ENCODE measurements at places on chromosomes 2 and 18.

GRCh38 chr2:119117891-119118882 lies 40.4 kb downstream of the C1QL2 start:
- no peak for DNase-seq

DNA sequence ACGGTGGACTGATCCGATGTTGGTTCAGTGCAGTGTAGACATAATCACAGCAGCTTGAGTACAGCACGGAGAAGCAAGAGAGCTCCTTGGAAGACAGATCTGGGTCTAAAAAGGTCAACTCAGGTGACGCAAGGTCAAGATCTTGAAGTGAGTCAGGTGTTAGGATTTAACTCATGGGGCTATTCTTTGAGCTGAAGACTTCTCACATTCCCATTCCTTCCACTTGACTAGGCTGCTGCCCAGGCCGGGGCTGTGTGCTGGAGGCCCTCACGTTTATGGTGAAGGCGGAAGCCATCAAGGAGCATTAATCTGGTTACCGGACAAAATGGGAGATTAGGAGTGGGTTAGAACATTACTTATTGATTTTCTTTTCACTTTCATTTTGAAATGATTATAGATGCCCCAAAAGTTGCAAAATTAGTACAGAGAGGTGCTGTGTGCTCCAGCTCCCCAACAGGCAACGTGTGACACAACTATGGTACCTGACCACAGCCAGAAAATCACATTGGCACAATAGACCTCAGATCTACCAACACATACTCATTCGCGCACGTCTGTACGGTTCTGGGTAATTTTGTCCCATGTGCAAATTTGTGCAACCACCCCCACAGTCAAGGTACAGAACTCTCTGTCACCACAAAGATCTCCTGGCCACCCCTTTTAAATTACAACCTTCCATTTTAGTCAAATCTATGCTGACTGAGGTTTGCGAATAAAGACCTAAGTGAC lies 77.6 kb upstream of the SEC11C start:
- DNase-seq, result no peak

DNA sequence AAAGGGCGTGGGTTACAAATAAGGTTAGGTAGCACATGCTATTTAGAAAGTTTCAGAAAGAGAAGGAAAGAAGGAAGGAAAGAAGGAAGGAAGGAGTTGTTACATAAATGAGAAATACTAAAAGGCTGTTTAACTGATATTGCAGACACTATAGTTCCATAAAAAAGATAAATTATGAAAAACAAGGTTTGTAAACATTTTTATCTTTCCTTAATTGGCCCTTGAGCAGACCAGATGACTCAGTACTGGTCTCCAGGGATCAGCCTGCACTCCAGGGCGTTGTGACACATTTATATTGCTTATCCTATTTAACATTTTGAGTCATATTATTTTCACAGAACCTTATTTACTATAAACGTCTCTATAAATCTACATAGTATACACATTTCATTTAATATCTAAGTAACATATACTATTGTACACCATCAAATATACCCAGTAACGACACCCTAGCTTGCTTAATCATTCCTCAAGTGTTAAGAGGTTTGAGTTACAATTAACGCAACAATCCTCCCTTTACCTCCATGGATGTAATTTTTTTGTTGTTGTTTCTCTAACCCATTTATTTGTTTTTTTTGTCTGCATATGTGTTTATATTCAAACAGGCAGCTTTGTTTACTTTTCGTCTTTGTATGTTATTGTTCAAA lies 2.8 kb upstream of the RAB31 start:
- DNase-seq, result no peak

DNA sequence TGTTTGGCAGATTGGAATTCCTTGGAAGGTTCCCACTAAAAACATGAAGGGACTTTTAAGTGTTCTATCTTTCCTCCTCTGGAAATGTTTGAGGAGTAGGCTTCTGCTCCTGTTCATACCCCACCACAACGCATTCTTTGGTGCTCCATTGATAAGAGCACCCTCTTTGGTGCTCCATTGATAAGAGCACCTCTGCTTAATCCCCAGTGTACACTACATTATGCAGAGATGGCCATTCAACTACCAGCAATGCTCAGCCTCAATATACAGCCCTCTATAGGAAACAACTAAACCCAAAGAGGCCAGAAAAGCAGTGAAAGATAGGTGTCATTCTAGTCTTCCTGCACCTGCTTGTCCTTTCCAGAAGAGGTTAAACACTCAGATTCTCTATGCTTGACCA lies 1.8 kb upstream of the CHAC2 start:
- no peak for DNase-seq

- no peak for DNase-seq
Measured at GRCh38 chr2:43230351-43230885, 4.0 kb upstream of the ZFP36L2 start.

DNA sequence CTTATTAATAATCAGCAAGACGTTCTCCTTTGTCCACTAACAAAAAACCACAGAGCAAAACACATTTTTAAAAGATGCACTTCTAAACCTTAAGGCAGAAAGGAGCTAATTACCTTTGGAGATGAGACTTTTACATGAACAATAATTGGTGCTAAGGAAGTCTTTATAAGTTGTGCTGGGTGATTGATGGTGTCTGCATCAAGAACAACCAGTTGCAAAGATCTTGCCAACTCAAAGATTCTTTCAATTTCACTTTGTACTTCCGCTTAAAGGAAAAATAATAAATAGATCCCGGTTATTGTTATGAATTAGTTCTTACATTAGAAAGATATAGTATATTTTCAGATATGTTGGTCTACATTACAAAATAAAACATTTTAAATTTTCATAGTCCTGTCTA lies 26.9 kb upstream of the ARL5A start:
- DNase-seq, result no peak

GRCh38 chr2:8059255-8059654 lies 622.6 kb upstream of the ID2 start:
- DNase-seq, result no peak

- no peak for DNase-seq
Measured at GRCh38 chr2:238670111-238670585, 177.7 kb upstream of the TWIST2 start.

DNA sequence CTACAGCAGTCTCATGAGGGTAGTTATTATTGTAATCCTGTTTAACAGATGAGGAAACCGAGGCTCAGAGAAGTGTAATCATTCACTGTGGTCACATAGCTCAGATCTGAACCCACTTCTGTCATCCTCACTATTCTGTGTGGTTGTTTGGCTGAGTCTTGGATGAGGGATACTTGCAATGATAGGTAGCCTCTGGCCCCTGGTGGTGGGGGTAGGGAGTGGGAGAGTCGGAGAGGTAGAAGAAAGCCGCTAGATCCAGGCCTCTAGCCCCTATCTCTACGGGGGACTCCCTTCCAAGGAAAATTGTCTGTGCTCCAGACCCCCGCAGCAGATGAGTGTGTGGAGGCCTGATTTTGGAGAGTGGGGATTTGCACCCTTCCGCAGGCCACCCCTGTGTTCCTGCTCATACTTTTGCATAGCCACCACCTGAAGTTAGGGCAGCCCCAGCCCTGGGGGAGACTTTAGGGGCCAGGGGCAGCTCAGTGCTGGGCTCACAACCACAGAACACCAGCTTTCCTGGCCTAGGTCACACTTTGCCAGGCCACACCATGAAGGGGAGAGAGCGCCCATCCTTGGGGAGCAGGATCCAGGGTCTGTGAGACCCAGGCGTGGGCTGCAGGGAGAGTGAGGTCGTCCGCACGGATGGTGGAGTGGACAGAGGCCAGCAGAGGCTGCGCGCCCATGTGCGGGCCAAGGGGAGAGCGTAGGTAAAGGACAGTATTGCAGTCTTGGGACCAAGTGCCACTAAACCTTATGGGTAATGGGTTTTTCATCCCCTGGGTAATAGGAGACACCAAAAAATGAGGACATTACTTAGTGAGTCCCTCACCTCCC lies 148.2 kb downstream of the GLI2 start:
- no peak for DNase-seq

- no peak for DNase-seq
Measured at GRCh38 chr18:39681061-39681460, 2115.5 kb upstream of the CELF4 start.

DNA sequence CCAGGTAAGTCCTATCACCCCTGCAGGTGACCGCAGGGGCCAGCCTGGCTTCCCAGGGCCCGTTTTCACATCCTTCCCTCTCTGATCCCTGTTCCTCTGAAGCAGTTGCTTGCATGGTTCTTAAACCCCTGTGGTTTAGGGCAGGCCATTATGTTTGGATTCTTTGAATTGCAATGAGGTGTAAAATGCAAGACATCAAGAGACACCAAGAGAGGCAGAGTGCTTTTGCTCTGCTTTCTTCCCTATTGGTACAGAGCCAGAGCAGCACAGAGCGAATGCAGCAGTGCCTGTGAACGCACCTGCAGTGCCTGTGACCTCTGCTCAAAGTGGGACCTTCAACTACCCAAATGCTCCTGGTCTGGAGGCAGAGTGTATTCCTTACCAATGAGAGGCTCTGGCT lies 7.6 kb downstream of the RFX8 start:
- no peak for DNase-seq

- no peak for DNase-seq
Measured at GRCh38 chr2:217826520-217826919, 176.3 kb downstream of the TNS1 start.

GRCh38 chr2:10810202-10811161 lies 2.1 kb downstream of the PDIA6 start:
- DNase-seq, result no peak

GRCh38 chr2:41994233-41994637 lies 53.6 kb upstream of the PKDCC start:
- no peak for DNase-seq

GRCh38 chr2:97788986-97789644 lies 75.7 kb downstream of the ZAP70 start:
- DNase-seq, result no peak

- DNase-seq, result no peak
Measured at GRCh38 chr2:16318474-16319195, 347.0 kb downstream of the CYRIA start.

GRCh38 chr2:1654696-1655374 lies 89.5 kb downstream of the PXDN start:
- DNase-seq, result no peak

DNA sequence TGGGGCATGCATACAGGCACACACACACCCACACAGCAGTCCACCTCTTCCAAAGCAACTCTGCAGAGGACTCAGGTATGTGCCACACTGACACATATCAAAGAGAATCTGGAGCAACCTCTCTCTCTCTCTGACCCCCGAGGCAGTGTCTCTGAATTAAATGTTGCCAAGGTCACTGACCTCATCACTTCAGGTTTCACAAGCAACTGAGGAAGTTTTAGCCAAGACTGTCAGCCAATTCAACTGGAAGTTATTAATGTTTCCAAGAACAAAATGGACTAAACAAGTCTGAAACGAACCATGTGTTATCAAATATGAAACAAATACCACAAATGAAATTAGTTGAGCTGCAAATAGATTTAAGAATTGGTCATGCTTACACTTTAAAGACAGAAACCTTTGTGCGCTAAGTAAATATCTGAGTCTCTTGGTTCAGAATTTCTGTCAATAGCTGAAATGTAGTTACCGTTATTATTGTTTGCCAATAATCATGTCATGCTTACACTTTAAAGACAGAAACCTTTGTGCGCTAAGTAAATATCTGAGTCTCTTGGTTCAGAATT lies 86.1 kb downstream of the SLC25A12 start:
- no peak for DNase-seq

DNA sequence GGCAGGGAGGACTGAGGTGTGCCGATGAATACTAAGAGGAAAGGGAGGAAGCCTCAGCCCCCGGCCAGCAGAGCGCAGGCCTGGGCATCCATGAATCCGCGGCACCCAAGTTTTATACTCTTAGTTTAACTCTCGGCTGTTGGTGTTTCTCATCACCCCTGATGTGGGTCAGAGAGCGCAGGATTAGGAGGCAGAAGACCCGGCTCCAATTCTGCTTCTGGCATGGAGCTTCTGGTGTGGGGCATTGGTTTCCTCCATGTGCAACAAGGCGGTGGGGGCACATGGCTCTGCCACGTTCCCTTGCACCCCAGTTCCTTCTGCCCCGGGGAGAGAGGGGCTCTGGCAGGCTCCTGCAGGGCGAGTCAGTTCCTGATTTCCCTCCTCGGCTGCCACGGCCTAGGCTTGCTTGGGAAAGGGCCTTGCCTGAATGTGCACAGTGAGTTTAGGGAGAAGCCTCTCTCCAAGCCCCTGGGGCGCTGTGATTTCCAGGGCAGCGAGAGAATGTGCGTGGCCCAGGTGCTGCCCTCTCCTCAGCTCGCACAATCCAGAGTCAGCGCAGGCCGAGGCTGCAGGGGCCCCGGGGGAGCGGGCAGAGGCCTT lies 36.2 kb upstream of the DNMT3A start:
- DNase-seq, result no peak

DNA sequence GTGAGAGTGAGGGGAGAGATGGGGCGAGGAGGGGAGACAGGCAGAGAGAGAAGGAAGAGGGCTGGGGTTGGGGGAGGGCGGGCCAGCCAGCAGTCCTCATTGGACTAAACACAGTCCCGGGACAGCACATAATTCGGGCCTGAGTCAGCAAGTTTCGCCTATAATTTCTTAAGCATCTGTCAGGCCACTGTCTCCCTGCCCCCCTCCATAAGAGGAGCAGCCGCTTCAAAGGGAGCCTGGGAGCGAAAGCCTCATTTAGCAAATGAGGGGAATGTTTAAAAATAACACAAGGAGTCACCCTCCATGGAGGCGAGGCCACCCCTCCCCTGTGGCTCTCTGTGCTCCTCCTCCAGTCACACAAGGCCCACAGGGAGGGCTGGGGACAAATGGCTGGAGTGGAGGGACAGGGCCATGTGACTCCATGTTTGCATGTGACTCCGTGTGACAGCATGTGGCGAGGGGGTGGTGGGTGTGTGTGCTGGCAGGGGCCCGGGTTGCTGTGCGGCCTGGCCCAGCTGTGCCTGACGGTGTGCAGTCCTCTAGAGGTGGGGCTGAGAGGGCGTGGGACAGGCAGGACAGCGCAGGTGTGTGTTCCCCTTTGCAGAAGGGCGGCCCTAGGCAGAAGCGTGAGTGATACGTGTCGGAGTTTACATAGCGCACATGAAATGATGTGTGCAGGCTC lies 162.4 kb downstream of the CELF4 start:
- no peak for DNase-seq

- no peak for DNase-seq
Measured at GRCh38 chr2:24269265-24269664, 91.1 kb downstream of the ITSN2 start.
